Activated CD4-positive, alpha-beta T cell treated with anti-CD3 and anti-CD28 coated beads, Interleukin-2, Interleukin-4, amounts not matched to agents 100 ng/mL and 50 ng/mL, durations not matched to agents 16 hours and 8 hours (primary cell): ENCODE measurements at places on chromosomes 16 and 17.

DNA sequence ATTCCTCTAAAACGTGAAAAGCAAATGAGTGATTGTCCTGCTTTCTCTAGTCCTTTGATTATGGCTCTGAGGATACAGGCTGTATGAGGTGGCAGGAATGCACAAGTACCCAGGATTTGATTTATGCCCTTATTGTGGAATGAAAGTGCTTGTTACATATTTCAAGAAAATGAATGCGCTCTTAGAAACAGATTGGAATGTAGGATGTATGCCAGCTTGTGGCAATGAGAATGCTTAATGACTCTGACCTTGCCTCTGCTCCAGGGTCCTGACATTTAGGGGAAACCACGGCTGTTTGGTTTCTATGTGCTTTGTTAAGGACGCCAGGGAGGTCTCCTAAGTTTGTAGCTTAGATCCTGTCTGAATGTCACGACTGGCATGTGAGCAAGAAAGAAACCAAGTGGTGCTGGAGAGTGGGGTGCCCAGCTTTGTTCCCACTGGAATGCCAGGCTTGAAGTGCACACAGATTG lies 22.0 kb downstream of the PRCD start:
- DNase-seq, result no peak

- DNase-seq, result no peak
These were observed 76.0 kb downstream of the WIPI1 start for GRCh38 chr17:68381076-68381900.

GRCh38 chr16:59880611-59881010 lies 1146.5 kb upstream of the GOT2 start:
- no peak for DNase-seq

DNA sequence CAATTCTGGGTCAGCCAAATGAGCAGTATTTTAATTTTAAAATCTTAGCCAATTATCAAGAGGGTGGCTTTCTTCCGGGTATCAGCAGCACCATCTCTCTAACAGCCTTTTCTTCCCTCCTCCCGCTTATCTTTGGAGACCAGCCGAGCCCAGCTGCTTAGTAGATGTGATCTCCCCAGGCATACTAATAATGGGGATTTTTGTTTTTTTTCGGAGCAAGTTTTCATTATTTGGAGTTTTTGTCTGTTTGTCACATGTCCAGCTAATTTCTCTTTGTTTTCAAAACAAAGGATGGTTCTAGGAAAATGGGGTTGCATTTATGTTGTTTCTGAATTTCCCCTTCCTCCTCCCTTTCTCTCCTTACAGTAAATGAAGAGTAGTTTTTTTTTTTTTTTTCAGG lies 170.5 kb upstream of the MPHOSPH6 start:
- DNase-seq, result no peak

DNA sequence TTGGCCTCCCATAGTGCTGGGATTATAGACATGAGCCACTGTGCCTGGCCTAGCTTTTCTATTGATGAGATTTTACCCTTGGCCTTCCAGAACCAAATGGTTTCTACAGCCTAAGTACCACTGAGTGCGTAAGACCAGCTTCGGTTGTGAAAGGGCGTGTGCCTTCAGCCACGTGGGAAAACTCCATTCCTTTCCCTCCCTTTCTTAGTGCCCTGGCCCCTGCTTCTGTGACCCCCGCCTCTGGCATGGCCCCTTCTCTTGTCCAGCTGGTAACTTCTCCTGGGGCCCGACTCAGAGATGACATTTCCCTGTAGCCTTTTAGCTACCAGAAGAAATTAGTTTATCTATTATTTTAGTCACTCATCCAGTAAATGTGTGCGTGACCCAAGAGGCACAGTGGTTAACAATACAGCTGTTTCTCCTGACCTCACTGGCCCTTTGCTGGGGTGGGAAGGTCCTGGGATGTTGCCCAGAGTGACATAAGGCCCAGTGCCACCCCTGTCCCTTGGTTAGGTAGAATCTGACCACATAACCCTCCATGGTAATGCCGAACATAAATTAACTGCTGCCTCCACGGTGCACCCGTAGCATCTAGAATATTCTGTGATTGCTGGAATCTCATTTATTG lies 97.3 kb downstream of the PLCG2 start:
- DNase-seq, result no peak

GRCh38 chr17:50624321-50624934 lies 10.3 kb upstream of the ABCC3 start:
- no peak for DNase-seq

GRCh38 chr17:57498443-57498842 lies 242.1 kb downstream of the MSI2 start:
- no peak for DNase-seq

- peak; percentile 31 for DNase-seq
These were observed 35.7 kb downstream of the CACNA1H start for GRCh38 chr16:1188432-1189189.

GRCh38 chr17:75565066-75565465 lies 22.5 kb upstream of the MYO15B start:
- no peak for DNase-seq

GRCh38 chr17:20276421-20276820 lies 190.9 kb downstream of the LGALS9B start:
- DNase-seq, result no peak

DNA sequence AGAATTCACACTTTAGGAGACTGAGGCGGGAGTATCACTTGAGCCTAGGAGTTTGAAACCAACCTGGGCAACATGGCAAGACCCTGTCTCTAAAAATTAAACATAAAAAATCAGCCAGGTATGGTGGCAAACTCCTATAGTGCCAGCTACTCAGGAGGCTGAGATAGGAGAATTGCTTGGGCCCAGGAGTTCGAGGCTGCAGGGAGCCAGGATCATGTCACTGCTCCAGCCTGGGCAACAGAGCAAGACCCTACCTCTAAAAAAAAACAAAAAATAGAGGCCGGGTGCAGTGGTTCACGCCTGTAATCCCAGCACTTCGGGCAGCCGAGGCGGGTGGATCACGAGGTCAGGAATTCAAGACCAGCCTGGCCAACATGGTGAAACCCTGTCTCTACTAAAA lies 8.9 kb upstream of the GPT2 start:
- DNase-seq, result no peak

DNA sequence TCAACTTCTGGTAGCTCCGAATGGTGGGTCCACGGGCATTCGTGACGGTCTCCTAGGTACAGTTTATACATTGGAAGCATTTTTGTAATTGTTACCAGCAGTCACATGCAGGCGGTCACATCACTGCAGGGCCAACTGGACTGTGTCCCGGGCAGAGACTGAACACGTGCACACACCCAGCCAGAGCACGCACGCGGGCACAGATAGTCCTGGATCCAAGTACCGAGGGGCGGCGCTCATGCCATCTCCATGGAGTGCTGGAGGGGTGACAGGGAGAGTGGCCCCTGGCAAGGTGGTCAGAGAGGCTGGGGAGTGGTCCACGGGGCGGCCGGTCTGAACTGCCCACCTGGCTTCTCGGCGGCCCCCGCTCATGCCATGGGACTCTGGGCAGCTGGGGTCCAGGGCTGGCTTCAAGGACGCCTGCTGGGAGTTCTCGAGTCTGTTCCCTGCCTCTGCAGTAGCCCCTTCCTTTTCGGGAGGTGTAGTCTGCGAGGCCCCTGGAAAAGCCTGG lies 34.2 kb downstream of the BAIAP2 start:
- DNase-seq, result no peak

GRCh38 chr16:56460101-56460500 lies 8.7 kb downstream of the OGFOD1 start:
- DNase-seq, result no peak

- DNase-seq, result no peak
These were observed 44.9 kb upstream of the ETV4 start for GRCh38 chr17:43591001-43591400.

DNA sequence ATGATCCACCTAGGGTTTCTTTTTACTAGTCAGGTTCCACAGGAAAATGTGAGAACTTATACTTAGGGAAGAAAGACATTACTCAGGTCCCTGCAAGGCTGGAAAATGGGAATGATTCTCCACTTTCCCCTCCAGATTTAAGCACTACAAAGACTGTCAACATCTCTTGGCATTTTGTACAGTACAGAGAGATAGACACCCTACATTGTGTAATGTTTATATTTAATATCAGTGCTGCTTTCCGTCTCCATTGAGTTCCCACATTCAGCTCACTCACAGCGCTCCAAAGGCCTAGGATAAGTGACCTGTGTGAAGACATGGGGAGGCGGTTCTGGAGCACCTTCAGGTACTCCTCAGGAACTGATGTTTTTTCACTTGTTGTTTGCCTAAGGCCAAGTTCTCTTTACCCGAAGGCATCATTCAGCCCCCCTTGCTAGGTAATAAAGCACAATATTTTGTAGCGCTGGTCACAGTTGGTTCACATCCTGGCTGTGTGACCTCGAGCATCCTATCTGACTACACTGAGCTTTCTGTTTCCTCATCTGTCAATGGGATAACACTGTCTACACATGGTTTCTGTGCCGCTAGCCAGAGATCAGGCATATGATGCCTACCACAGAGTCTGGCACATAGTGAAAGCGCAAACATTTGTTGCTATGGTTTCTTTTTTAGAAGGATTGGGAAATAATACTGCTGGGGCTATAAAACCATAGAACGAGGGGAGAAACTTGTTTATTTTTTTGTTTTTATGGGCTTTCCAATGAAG lies 226.6 kb downstream of the ZFHX3 start:
- no peak for DNase-seq

DNA sequence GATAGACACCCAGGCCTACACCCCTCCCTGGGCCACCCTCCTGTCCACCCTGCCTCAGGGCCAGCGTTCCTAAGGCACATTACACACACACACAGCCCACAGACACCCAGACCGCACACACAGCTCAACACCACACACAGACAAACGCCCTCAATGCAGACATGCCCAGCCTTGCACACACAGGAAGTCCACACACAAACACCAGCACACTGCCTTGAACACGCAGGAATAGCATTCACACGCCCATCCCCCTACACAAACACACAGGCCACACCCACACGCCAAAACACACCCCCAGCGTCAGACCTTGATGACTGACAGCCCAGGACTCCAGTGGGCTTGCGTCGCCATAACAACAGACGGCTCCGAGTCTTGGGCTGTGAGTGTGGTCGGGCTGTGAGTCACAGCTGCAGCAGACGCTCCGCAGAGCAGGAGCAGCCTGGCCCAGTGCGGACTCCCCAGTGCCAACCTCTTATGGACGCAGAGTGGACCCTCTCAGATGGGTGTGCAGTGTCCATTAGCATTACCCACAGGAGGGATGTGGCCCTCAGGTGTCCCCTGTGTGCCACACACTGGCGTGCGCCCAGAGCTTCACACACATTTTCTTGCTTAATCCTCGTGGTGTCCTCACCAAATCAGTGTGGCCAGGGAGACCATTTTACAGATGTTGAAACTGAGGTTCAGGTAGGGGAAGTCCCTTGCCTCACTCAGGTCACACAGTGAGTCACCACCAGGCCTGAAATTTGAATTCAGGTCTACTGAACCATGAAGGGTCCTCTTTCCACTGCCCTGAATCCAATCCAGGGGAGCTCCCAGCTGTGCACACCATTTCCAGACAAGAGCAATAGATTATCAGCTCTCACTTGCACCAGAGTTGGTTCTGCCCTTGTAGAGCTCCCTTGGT lies 17.8 kb upstream of the RAI1 start:
- DNase-seq, result peak; percentile 69

- peak; percentile 4 for DNase-seq
These were observed 131.3 kb downstream of the AIPL1 start for GRCh38 chr17:6303664-6304063.

DNA sequence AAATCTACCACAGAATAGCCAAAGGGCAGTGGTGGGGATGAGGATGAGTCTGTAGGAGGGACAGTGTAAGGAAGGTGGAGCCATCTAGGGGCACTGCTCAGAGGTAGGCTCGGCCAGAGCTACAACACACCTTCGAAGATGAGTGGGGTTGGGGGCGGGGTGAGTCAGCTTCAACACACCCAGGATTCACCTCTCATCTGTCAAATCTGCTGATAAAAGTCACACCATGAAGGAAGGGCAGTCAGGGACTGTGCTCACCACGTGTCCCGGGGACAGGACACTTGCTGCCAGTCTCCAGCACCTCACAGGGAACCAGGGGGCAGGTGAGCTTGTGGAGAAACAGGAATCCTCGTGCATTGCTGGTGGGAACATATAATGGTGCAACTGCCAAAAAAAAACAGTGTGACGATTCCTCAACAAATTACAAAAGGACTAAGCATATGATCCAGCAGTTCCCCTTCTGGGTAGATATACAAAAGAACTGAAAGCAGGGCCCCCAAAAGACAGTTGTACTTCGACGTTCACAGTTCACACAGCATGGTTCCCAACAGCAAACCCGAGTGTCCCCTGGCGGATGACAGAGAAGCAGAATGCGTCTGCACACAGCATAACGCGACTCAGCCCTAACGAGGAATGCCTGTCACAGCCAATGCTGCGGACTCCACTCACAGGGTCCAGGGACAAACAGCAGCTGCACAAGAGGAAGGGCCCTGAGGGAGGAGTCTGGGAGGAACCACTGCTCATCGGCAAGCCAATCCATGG lies 133.1 kb downstream of the ANKRD11 start:
- peak; percentile 38 for DNase-seq

- DNase-seq, result no peak
These were observed 65.8 kb downstream of the SNX11 start for GRCh38 chr17:48173191-48173984.

- DNase-seq, result no peak
These were observed 96.2 kb downstream of the TMEM132E start for GRCh38 chr17:34675605-34676004.

DNA sequence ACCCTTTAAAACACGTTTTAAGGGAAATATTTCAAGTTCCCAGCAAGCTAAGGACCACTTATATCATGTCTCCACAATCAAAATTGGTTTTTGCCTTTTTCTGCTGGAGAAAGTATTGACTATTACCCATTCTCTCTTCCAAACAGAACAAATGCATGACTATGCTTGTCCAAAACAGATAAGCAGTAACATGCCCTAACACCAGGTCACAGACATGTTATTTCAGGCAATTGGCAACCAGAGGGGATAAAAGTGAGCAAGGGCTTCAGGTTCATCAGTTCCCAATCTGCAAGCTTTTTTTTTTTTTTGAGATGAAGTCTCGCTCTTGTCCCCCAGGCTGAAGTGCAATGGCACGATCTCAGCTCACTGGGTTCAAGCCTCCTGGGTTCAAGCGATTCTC lies 15.0 kb downstream of the SKA2 start:
- DNase-seq, result no peak

DNA sequence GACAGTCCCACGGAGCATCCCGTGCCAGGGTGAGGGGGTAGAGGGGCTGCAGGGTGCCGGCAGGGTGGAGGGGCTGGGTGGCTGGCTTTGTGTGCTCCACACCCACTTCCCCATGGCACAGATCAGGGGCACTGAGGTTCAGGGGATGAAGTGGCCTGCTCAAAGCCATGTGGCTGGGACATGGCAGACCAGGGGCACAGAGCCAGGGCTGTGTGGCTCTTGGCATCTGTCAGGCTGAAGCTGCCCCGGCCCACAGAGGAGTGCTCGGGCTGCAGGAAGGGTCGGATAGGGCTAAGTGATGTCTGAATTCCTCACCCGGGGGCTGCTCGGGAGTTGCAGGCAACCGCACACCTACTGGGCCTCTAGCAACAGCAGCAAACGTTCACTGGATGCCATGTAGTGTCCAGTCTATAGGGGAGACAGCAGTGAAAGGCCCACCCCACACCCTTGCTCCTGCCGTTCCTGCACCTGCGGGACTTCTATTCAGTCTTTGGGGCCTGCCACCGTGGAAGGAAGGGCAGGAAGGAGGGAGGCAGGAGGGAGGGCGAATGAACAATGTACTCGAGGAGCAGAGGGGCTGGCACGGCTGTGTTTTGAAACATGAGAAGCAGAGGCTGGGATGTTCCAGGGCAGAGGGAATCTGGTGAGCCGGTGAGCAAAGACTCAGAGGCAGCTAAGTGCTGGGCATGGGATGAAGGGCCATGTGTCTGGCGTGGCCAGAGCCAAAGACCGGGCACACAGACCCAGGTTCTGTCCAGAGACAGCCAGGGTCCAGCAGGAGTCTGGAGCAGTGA lies 15.1 kb downstream of the SLC5A10 start:
- no peak for DNase-seq
